Hippocampal formation (tissue), 2 donors: ENCODE measurements at places on chromosomes 6 and 20.
A peak's percentile ranks its signal among the peaks of the same experiment; 100 is the strongest.

- no peak for DNase-seq
Measured at GRCh38 chr20:4838526-4838925, 116.8 kb downstream of the PRND start.

GRCh38 chr20:1895674-1896483 lies 672 bp downstream of the SIRPA start:
- peak; percentile 29 for DNase-seq

DNA sequence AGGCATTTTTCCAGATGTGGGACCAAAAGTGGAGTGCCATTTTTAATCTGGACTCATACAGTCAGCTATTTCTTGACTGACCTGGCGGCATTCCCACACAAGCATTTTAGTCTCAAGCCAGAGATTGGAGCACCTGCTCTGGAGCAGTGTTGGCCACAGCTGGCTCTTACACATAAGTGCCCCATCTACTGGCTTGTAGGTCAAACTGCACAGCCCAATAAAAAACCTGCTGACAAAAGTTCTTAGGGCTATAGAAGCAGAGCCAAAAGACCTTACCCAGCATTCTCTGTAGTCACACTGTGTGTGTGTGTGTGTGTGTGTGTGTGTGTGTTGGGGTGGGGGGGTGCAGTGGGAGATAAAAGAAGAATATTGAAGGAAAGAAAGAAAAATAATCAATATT lies 38.6 kb upstream of the SENP6 start:
- no peak for DNase-seq

DNA sequence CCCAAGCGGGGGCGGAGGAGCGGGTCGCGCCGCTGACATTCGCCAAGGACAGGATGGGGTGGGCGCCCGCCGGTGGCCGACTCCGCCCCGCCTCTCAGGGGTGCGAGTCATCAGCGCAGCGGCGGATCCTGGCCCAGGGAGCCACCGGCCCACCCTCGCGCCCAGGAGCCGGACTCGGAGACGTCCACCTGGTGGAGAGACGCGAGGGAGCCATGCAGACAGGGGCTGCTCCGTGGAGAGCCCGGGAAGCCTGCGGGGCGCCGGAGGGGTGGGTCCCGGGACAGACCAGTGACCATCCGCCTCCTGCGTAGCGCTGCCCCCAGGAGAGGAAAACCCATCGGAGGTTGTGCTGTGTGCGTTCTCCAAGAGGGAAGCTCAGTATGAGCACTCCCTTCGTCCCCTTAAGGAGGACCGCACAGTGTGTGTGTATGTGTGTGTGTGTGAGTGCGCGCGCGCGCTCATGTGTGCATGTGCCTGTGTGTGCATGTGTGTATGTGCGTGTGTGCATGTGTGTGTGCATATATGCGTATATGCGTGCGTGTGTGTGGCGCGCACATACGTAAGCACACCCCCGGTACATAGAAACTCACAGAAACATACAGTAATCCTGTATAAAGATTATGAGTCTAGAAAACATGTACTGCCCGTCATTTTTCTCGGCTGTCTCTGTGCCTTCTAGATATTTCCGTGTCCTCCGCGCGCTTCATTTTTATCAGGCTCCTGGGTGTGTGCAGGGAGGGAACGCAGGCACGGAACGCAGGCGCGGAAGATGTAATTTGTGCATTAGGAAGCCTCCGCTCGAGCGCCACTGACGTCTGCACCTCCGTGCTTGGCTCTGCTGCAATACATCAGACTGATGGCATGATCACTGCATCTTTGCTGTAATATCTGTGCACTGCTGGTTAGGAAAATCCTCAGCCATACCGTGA lies 158.9 kb downstream of the TBXT start:
- DNase-seq = peak; percentile 29

GRCh38 chr6:64920257-64920656 lies 786.8 kb downstream of the EYS start:
- DNase-seq = no peak

- DNase-seq = no peak
Measured at GRCh38 chr20:5715071-5715841, 34.9 kb upstream of the SHLD1 start.
